ENCODE measurements at places on chromosomes 11 and 22.

DNA sequence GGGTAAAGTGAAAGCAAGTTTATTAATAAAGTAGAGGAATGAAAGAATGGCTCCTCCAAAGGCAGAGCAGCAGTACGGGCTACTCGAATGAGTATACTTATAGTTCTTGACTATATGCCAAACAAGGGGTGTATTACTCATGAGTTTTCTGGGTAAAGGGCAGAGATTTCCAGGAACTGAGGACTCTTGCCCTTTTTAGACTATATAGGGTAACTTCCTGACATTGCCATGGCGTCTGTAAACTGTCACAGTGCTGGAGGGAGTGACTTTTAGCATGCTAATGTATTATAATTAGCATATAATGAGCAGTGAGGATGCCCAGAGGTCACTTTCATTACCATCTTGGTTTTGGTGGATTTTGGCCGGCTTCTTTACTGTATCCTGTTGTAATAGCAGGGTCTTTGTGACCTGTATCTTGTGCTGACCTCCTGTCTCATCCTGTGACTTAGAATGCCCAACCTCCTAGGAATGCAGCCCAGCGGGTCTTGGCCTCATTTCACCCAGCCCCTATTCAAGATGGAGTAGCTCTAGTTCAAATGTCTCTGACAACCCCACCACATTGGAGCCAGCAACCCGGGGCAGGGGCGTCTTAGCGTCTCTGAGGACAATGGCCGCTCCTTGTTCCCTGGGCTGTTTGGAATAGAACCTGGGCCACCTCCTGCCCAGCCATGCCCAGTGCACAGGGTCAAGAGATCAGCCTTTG lies 34.9 kb upstream of the CD82 start:
- no peak for DNase-seq

- DNase-seq = no peak
These were observed 1.9 kb downstream of the TTC12 start for GRCh38 chr11:113316256-113316655.

GRCh38 chr11:637593-638521 lies 788 bp downstream of the DRD4 start:
- DNase-seq = no peak

DNA sequence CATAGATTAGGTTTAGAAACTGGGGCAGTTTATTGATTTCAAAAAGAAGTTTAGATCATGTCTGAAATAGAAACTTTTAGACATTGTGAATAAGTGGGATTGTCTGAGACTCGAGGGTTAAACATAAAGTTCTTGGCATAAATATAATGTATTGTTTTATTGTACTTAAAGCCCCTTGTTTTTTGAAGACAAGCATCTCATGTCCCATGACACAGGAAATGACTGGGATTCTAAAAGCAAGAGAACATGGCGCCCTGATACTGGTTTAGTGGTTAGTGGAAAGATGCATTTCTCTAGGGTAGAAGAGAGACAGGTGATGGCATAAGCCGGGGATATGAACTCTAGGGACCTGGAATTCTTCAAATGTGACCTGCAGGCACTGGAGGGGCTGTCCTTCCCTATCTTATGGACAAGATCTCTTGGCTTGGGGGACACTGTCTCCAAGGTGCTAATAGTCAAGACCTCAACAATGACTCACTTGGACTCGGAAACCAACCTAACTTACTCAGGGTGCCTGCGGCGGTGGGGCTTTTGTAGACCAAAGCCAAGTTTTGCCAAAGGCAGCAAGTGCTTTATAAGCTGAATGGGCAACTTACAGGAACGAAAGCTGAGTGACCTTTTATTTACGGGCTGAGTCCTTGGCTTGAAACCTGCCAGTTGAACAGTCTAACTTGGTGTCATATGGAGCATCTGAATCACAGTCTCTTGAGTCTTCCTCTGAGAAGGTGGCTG lies 48.2 kb downstream of the UBASH3B start:
- no peak for DNase-seq

GRCh38 chr22:40997520-40997919 lies 46.3 kb downstream of the RBX1 start:
- no peak for DNase-seq

- DNase-seq = no peak
These were observed 15.7 kb downstream of the MYO18B start for GRCh38 chr22:25757686-25758085.

GRCh38 chr11:115161876-115162275 lies 342.3 kb downstream of the CADM1 start:
- no peak for DNase-seq

DNA sequence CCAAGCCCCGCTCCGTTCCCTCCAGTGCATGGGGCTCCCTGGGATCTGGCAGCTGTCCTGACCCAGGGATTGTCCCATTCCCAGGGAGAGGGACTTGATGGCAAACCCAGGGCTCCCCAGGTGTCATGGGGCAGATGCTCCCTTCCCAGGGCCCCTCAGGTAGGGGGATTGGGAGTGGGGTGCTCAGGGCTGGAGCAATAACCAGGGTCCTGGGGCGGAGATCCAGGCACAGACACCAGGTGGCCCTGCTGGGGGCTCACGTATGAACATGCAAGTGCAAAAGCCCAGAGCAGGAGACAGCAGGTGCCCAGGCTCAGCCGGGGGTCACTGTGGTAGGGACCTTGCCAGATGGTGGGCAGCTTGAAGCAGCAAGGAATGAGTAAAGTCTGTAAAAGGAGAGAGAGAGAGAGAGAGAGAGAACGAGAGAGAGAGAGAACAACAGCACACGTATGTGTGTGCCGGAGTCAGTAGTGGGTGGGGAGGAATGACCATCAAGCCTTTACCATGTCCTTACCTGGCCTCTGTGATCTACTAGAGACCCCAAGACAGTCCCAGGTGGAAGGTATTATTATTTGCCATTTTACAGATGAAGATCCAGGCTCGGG lies 19.3 kb upstream of the MPPED1 start:
- DNase-seq = no peak

DNA sequence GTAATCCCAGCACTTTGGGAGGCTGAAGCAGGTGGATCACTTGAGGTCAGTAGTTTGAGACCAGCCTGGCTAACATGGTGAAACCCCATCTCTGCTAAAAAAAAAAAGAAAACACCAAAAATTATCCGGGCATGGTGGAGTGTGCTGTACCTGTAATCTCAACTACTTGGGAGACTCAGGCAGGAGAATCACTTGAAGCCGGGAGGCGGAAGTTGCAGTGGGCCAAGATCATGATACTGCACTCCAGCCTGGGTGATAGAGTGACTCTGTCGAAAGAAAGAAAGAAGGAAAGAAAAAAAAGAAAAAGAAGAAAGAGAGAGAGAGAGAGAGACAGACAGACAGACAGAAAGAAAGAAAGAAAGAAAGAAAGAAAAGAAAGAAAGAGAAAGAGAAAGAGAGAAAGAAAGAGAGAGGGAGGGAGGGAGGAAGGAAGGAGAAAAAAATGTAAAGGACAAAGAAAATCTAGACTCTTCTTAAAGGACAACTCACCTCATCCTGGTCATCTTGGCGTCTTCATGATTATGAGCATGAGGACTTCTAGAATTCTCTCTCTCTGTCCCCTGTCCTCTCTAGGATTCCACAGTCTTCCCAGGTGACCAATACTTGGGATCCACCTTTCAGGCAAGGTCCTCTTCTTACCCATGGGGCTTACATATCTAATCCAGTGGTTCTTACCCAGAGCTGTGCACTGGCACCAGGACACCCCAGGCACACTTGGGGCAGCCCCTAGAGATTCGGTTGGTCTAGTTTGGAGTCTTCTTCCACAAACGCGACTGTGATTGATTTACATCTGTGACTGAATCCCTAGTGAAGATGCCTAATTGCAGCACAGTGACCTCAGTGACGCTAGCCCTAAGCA lies 120.9 kb downstream of the MED15 start:
- DNase-seq = no peak

GRCh38 chr11:116072601-116073410 lies 568.6 kb upstream of the CADM1 start:
- DNase-seq = no peak

DNA sequence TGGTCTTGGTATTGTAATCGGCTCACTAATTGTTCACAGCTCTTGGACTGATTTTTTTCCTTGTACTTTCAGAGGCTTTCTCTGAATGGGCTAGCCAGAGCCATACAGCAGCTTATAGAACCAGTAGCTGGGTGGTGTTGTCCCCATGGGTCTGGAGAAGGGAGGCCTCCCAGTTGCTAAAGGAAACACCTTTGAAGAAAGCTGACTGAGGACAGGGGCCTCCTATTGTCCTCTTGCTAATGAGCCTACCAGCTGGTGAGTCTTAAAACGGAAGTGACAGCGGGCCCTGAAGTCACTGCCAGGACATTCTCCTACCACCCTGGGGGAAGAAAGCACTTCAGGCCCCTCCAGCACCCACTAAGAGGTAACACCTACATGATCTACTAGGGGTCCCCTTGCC lies 9.9 kb downstream of the FADS3 start:
- no peak for DNase-seq

DNA sequence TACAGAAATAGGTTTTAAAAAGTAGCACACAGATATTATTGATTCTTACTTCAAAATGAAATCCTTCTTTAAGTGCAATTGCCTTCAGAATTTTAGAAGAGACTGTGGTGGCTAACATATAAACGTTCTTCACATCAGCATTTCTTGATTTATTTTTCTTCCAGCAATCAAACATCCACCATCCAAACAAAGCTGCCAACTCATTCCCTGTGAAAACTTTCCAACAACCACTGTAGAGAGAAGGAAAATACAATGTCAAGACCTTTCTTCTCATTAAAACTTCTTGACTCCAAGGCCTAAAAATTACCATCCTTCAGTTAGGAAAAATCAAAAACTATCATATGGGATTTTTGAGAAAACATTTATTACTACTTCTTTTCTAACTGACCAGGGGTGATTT lies 34.0 kb upstream of the P4HA3 start:
- DNase-seq = no peak

GRCh38 chr11:134658481-134659225 lies 246.6 kb upstream of the B3GAT1 start:
- no peak for DNase-seq

GRCh38 chr11:69605737-69606526 lies 35.0 kb upstream of the CCND1 start:
- DNase-seq = no peak

DNA sequence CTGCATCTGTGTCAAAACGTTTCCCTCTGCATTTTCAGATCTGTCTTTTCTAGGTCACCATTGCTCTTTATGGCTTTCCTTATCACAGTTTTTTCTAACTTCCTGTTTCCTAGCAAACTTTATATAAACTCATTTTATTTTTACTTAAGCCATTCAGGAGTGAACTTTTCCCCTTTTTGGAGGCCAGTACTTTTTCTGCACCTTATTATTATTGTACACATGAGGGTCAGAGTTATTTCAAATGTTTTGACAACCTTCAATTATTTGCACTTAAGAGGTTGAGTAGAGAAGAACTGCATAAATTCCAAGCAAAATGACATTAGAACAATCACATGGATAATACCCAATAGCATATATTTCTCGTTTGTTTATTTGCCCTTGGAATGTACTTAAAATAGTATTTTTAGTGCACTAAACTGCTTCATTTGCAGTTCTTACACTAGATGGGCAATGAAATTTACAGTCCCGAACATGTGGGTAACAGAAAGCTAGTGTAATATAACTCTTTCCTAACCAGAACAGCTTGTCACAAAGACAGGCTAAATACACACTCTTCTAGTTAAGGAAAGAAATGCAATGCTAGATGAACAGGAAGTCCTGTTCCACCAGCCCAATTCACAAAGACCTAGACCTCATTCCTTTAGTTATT lies 79.5 kb downstream of the UBASH3B start:
- no peak for DNase-seq

- DNase-seq = no peak
These were observed 1413.0 kb downstream of the BRD1 start for GRCh38 chr22:48414651-48415050.

- DNase-seq = no peak
These were observed 9.7 kb downstream of the IMMP1L start for GRCh38 chr11:31499576-31500178.

- DNase-seq = no peak
These were observed 61.5 kb downstream of the STIM1 start for GRCh38 chr11:3916962-3917361.

DNA sequence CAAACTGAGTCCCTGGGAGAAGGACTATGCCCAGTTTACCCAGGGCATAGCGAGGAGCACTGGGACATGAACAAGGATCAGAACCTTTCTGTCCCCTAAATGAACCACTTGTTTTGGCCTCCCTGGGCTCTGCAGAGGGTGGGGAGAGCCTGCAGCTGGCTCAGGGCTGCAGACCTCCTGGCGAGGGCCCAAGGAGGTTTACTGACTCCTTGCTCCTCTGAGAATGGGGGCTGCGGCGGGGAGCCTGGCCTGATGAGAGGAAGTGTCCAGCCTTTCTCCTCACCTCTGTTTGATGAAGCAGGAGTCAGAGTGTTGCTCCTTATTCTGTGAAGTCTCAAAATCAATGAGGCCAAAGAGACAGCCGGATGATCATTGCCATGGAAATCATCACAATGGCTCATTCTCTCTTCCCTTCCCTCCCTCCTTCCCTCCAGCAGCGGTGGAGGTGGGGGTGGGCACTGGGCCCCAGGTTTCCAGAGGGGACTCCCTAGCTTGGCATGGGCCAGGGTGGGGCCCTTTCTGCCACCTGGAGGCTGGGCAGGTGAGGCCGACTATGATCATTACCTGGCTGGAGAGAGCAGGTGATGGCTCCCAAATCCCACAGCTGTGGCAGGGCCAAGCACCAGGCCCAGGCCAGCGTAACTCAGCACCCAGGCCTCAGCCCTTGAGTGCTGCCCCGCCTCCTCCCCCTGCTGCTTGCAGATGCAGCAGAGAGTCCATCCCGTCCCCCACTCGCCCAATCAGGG lies 169.7 kb downstream of the CEP164 start:
- no peak for DNase-seq

GRCh38 chr11:47376107-47376524 lies 2.2 kb downstream of the SPI1 start:
- no peak for DNase-seq

DNA sequence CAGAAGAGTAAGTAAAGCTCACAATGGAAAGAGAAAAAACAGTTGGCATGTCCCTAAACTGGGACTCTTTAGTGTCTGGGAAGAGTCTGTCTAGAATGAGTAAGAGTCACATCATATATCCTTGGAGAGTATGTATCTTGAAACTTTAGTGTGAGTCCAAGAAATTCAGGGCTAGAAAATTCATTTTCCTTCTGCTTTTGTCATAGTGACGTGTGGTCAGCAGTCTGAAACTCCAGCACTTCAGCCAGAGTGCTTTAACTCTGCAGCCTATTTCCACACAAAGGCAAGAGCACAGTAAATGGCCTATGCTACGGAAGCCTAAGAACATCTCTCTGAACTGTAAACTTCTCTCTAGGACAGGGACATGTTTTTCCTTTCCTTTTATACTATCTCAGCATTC lies 174.1 kb downstream of the FAM181B start:
- DNase-seq = no peak

DNA sequence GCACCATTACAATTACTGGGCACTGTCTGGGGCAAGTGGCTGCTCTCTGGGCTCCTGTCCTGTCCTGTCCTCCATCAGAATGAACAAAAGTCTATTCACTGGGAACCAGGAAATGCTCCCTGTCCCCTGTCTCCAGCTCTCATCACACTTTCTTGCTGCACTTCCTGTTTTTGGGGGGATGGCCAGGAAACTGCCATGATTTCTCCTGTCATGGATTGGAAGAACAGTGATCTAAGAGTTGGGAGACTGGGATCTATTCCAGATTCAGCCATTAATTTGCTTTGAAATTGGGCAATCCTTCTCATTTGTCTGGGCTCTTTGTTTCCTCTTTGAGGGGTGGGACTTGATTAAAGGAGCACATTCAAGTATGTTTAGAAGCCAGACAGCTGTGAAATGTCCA lies 61.4 kb upstream of the KIRREL3 start:
- no peak for DNase-seq

All from activated T-helper 1 cell treated with Interleukin-2 at 50 U/mL for 16 hours (primary cell).